ENCODE measurements at places on chromosomes 5 and 9.

DNA sequence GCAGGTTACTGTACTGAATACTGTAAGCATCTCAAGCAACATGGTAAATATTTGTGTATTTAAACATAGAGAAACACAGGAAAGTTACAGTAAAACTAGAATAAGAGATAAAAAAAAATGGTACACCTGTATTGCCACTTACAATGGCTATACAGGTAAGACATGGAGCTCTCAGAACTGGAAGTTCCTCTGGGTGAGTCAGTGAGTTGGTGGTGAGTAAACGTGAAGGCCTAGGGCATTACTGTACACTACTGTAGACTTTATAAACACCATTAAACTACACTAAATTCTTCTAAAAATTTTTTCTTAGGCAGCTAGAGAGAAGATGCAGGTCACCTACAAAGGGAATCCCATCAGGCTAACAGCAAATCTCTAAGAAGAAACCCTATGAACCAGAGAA, 872.9 kb downstream of the TAF11L14 start:
- DNase-seq: no peak

DNA sequence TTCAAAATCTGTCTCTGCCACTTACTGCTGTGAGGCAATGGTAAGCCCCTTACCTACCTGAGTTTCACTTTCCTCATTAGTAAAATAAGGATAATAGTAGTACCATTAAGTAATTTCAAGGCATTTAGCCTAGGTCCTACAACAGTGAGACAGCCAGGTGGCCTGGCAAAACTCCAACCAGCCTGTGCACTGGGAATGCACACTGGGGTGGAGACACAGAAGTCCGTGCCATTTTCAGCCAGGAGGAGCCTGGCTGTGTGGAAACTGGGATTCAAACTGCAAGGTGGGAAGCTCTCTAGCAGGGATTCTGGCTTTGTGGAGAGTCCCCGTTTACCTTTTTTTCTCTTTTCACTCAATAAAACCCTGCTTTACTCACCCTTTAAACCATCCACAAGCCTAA, 630.4 kb downstream of the PRELID2 start:
- DNase-seq: no peak

- DNase-seq: no peak
Measured at GRCh38 chr5:122454541-122454940, 142.5 kb downstream of the SNCAIP start.

- no peak for DNase-seq
Measured at GRCh38 chr5:66515209-66515608, 81.0 kb upstream of the MAST4 start.

DNA sequence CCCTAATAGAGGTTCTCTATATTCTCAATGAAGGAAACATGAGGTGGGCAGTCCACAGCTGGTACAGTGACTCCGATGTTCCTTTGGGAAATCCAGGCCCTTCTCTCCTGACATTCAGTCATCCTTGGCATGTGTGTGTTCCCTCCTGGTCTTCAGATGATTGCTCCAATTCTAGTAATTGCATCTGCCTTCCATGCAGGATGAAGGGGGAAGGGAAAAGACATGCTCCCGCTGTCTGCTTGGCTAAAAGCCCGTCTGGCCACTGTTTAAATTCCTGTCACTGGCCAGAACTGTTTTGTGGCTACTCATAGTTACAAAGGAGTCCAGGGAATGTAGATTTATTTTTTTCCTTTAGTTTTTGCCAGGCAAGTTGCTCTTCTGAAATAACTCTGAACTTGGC, 65.0 kb downstream of the MAST4 start:
- no peak for DNase-seq

- no peak for DNase-seq
Measured at GRCh38 chr5:75510836-75511434, 494 bp downstream of the CERT1 start.

GRCh38 chr5:126178521-126178920, 244.7 kb upstream of the GRAMD2B start:
- no peak for DNase-seq

GRCh38 chr9:122246666-122247065, 17.9 kb upstream of the LHX6 start:
- DNase-seq: no peak

GRCh38 chr9:98391406-98391805, 136.0 kb upstream of the TBC1D2 start:
- no peak for DNase-seq

DNA sequence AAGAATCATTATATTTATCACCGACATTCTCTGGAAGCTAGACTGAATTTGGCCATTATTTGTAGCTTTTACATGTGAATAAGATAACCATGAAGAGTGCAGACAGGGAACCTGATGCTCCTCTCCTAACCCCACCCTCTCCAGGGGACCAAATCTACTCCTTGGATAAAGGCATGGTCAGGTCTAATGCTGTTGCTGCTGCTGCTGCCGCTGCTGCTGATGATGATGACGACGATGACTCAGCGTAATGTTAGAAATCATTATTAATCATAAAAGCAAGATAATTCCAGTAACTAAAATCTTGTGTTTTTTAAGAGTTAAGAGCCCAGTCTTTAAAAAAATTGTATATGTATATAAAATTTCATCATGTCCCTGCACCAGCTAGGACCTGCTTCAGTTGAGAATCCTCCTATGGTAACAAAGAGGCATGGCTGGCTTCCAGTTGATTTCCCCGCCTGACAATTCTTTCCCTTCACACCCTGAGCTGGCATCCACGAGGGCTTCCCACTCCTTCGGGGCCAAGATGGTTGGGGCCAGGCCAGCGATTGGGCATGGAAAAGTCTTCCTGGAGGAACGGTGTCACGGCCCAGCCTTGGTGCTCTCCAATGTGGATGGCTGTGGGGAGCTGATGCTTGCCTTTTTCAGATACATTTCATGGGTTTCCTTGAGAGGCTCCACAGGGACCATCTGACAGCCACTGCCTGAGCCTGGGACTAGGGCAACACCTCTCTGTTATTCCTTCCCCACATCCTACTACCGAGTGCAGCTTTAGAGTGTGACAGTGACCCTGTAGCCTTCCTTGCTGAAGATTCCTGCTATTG, 400.0 kb downstream of the CTNND2 start:
- DNase-seq: no peak

GRCh38 chr9:82149501-82149946, 161.0 kb downstream of the SPATA31D1 start:
- no peak for DNase-seq

GRCh38 chr5:169416583-169417196, 115.8 kb upstream of the SLIT3 start:
- DNase-seq: peak; percentile 51

- no peak for DNase-seq
Measured at GRCh38 chr9:109901201-109901600, 121.2 kb downstream of the PALM2AKAP2 start.

- no peak for DNase-seq
Measured at GRCh38 chr5:94281236-94281801, 337.1 kb downstream of the KIAA0825 start.

DNA sequence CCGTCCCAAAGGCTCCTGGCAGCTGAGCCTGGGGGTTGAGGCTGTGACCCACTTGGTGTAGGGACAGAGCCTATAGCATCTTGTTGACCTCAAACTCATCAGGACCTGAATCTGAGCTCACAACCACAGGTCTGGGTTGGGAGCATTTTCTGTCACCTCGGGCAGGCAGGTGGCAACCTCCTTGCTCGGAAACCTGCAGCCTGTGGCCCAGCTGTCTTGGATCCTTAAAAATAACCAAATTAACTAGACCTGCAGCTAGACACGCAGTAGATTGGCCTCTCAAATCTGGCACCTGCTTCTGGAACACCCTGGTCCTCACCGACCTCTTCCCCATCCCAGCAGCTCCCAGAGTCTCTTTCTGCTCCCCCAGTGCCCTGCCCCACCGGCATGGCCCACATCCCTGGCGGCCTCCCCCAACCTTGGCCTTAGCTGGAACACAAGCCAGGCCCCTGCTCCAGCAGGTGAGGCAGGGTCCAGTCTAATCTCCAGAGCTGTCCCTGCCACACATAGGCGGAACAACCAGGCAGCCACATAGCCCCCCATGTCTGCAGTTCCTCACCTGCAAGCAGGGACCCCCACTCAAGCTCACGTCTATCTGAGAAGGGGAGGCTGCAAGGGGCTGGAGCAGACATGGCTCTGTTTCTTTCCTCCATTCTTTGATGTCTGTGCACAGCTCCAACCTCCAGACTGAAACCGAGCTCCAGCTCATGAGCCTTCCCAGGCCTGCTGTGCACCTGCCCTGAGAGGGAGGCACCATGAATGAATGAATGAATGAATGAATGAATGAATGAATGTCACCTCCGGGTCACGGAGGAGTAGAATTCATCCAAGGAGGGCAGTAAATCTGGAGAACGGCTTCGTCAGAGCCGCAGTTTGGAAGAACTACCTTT, 28.3 kb downstream of the PAEP start:
- DNase-seq: no peak

GRCh38 chr5:6715271-6715670, 2.0 kb downstream of the TENT4A start:
- no peak for DNase-seq

DNA sequence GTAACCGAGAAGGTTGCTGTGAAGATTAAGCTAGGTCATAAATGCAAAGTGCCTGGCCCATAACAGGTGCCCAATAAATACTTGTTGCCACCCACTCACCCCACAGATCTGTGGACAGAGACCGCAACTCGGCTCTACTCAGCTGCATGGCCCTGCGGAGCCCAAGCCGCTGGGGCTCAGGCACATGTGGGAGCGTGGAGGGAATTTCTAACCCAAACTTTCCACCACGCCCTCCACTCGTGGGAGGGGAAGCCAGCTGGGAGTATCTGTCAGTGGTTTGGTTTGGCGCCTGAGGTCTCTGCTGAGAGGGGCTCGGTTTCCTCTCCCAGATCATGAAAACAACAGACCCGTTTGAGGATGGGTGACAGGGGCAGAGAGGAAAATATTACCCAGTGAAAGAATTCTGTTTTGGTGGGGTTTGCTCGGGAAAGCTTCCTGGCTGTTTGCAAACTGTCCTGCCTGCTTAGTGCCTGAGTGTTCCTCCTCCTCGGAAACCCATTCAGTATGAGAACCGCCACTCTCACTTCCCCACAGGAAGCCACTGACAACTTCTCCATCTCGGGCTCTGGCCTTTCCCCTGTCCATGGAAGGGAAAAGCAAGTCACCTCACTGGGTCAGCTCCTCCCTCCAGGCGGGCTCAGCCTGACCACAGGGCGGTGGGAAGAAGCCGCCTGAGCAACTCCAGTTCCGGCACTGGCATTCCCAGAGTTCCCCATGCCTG, 60.1 kb downstream of the RGS3 start:
- DNase-seq: no peak

- no peak for DNase-seq
Measured at GRCh38 chr5:6338135-6338534, 40.2 kb downstream of the MED10 start.

GRCh38 chr9:114957558-114957957, 27.2 kb upstream of the TNFSF8 start:
- DNase-seq: no peak

DNA sequence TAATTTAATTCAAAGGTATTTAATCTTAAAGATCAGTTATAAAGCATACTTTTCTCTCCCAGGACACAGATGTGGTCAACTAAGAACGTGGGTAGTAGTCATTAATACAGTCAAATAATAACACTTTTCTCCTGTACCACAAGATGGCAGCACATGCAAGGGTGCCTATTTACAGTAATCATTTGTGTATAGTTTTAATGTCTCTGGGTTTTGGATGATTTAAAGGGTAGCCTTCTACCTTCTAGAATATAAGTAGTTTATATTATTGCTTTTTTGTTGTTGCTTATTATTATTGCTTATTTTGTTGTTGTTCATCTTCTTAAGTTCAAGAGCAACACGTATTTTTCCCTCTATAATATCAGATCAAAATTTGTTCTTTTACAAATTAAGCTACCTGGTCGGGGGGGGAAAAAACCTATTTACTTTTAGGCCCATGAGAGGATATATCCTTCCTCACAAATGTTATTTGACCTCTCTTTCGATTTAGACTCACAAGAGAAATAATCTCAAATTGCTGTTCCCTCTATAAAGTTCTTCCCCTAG, 59.6 kb upstream of the SLC27A6 start:
- DNase-seq: peak; percentile 7

- no peak for DNase-seq
Measured at GRCh38 chr5:36667824-36668223, 61.4 kb downstream of the SLC1A3 start.

Data from HS-27A (cell line).